ENCODE measurements at places on chromosomes 2 and 18. TPM values are rescaled to one million over a fixed set of nuclear protein-coding genes. Genes with fewer than 3 reads are reported as not detected.
A peak's percentile ranks its signal among the peaks of the same experiment; 100 is the strongest.

- no peak overlapping the region for H3K4me3 ChIP-seq
- H3K4me1 ChIP-seq = no peaks in the 10 kb centered on the region
Observed at GRCh38 chr2:241974851-241975592, 105.5 kb downstream of the RTP5 start.

DNA sequence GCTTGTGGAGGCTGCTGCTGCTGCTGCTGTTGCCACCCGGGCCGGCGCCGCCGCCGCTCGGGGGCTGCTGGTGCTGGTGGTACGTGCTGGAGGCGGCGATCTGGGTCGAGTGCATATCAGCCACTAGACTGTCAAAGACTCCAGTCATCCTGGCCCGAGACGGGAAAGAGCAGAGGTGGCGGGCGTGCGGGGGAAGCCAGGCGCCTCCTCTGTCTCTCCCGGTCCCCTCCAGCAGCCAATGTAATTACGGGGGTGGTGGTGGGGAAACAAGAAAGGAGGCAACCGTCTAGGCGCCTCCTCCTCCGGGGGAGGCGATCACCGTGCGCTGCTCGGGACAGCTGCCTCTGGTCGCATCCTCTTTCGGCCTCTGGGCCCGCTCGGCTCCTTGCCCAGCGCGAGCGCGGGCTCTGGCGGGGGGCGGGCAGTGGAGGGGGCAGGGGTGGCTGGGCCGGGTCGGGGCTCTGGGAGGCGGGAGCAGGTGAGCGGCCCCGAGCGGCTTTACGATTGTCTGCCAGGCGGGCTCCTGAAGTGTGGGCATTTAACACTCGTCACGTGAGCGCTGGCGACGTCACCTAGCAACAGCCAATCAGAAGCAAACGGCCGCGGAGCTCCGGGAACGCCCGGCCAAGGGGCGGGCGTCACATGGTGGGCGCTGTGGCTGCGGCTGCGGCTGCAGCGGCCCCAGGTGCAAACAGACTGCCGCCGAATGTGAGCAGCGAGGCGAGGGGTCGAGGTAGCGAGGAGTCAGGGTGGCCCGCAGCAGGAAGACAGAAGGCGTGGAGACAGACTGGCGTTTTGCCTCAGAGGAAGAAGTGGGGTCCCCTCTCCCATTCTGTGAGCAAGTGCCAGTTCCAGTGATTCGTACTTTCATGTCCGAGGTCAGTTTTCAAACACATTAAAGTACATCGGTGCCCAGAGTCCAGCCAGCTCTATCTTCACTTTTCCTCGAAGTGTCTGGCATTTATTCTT lies at the start of gene DLX2:
Gene DLX2 (minus strand): TSS at position 510 of the 969 bp plus-strand sequence. CDS start 362 bp downstream, at position 148.
- peaks cover 9% of the 10 kb centered on the region for H3K4me1 ChIP-seq
- H3K27ac ChIP-seq = no peak within 1 kb of the TSS
- DNase-seq = no peak
- H3K4me3 ChIP-seq = peak within 1 kb of the TSS; percentile 44

Gene DRC1
- total RNA-seq = not detected

Gene PKDCC
- 19.3 TPM for total RNA-seq

DNA sequence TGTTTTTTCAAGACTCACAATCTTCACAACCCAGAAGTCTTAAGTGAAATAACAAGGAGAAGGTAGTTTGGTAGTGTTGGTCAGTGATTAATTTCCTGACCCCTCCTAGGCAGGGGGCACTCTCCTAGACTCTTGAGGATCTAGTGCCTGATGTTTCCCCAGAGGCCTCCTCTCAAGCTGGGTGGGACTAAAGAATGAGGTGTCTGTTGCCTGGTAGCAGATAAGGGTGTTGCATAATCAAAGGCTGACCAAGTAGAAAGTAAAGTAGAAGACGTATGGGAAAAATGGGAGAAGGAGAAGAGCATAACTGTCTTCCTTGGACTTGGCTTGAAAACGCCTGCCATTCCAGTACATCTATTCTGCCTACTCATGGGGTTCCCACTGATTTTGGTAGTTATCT lies 37.8 kb downstream of the VIT start:
- no peak for DNase-seq
- H3K27me3 ChIP-seq = no peaks in the 10 kb centered on the region
- H3K36me3 ChIP-seq = no peaks in the 10 kb centered on the region
- H3K4me1 ChIP-seq = no peaks in the 10 kb centered on the region
- no peak overlapping the region for H3K4me3 ChIP-seq
- H3K27ac ChIP-seq = no peak overlapping the region

Gene VAMP5
- 50.8 TPM for total RNA-seq
